ENCODE measurements at places on chromosomes 3 and 15.

DNA sequence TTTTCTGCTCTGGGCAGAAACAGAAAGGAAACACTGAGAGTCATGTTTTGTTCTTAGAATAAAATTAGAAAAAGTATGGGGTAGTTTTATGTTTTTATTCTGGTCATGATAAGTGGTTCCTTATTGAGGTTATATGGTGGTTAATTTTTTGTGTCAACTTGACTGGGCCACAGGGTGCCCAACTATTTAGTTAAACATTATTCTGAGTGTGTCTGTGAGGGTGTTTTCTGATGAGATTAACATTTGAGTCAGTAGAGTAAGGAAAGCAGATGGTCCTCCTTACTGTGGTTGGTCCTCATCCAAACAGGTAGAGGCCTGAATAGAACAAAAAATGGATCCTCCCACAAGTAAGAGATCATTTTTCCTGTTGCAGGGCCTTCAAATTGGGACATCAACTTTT is 98.9 kb downstream of the C3orf38 start:
- DNase-seq: no peak

DNA sequence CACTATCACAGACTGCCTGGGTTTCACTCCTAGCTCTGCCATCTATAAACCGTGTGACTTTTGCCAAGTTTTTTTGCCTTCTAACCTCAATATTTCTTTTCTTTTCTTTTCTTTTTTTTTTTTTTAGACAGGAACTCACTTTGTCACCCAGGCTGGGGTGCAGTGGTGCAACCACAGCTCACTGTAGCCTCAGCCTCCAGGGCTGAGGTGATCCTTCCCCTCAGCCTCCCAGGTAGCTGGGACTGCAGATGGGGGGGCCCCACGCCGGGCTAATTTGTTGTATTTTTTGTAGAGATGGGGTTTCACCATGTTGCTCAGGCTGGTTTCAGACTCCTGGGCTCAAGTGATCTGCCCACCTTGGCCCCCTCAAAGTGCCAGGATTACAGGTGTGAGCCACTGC is 3.2 kb upstream of the ADAM10 start:
- no peak for DNase-seq

GRCh38 chr3:124597273-124597672 is 133.0 kb upstream of the UMPS start:
- DNase-seq: no peak

DNA sequence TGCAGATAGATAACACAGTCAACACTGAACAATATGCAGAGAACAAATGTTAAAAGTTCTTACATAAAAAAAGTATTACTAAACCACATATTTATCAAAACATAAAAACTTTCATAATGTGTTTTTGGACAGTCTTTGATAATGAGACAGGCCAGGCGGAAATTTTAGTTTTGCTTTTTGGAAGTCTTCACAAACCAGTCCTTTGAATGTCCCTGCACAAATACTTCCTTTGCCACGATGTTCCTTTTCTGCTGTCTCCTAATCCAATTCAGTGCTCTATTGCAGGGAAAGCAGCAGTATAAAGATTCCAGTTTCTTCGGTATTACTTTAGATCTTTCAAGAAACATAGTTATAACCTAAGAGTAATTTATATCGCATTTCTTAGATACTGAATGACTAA is 135.9 kb downstream of the TBL1XR1 start:
- DNase-seq: no peak

DNA sequence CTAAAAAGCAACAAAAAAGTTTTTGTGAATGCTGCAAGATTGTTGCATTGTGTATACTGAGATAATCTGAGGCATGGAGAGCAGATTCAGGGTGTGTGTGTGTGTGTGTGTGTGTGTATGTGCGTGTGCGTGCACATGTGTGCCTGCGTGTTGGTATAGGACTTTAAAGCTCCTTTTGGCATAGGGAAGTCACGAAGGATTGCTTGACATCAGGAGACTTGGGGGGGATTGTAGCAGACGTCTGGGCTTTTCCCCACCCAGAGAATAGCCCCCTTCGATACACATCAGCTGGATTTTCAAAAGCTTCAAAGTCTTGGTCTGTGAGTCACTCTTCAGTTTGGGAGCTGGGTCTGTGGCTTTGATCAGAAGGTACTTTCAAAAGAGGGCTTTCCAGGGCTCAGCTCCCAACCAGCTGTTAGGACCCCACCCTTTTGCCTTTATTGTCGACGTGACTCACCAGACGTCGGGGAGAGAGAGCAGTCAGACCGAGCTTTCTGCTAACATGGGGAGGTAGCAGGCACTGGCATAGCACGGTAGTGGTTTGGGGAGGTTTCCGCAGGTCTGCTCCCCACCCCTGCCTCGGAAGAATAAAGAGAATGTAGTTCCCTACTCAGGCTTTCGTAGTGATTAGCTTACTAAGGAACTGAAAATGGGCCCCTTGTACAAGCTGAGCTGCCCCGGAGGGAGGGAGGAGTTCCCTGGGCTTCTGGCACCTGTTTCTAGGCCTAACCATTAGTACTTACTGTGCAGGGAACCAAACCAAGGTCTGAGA is 4.7 kb downstream of the BHLHE40 start:
- DNase-seq: peak; percentile 76

GRCh38 chr3:158790901-158791589 is 10.8 kb upstream of the MFSD1 start:
- peak; percentile 71 for DNase-seq

GRCh38 chr3:73559749-73560148 is 65.0 kb downstream of the PDZRN3 start:
- DNase-seq: no peak

- peak; percentile 40 for DNase-seq
These were observed 817.0 kb downstream of the TUSC7 start for GRCh38 chr3:117526470-117527079.

GRCh38 chr3:54891540-54891897 is 36.3 kb downstream of the LRTM1 start:
- no peak for DNase-seq

- no peak for DNase-seq
These were observed 79.4 kb downstream of the RPLP1 start for GRCh38 chr15:69532066-69532465.

DNA sequence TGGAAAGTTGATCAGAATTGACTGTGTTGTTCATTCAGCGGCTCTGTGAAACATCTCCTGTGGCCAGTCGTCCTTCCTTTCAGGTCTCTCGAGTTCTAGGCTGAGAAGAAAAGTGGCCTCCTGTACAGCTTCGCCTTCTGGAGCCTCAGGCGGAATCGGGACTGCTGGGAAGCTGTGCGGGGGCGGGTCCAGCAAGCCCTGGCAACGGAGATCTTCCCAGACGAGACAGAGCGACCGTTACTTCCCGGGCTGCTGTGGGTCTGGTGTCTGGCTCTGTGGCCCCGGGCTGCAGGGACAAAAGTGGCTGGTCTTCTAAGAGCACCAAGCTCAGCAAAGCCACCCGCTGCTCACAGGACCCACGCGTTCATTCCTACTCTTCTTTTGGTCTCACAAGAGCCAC is 88.6 kb upstream of the CACNA2D3 start:
- no peak for DNase-seq

DNA sequence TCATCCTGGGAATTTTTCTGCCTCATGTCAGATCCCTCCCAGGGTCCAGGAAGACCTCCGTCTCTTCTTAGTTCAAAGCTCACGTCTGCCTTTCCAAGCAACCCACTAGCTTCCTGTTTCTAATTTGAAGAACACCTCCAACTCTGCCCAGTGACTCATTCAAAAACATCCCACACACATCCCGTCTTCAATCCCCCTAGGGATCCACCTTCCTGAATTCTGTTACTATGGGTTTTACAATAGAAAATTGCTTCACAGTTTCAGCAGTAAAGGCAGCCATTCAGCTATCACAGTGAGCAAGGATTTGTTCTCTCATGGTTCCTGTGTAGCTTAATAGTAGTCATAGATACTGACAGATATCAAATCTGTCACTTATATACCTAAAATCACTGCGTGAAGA is 308.3 kb upstream of the CCDC54 start:
- peak; percentile 73 for DNase-seq

- DNase-seq: no peak
These were observed 6.7 kb upstream of the ZFAND6 start for GRCh38 chr15:80052597-80053304.

GRCh38 chr3:58022490-58022889 is 14.3 kb downstream of the FLNB start:
- no peak for DNase-seq

- peak; percentile 95 for DNase-seq
These were observed 175.1 kb upstream of the TSC22D2 start for GRCh38 chr3:150232992-150233451.

DNA sequence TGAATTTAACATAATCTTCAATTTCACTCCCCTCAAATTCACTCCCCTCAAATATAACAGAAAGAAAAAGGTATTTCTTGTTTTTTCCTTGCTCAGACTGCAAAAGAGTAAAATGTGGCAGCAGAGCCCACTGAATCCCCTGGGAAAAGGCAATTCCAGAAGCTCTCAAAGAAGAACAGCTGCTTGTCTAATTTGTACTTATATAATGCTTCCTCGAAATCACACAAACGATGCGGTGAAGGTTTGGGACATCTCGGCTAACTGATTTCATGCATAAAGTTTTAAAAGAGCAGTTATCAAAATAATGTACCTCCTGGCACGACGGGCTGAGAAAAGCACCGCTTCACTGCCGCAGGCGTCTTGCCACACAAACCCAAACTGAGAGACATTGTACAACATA is 10.7 kb downstream of the BDH1 start:
- DNase-seq: no peak

GRCh38 chr3:194058189-194058571 is 77.8 kb upstream of the HES1 start:
- DNase-seq: peak; percentile 60

- DNase-seq: no peak
These were observed 27.6 kb downstream of the ZNF589 start for GRCh38 chr3:48268381-48268935.

GRCh38 chr15:69524814-69525213 is 72.2 kb downstream of the RPLP1 start:
- DNase-seq: no peak

DNA sequence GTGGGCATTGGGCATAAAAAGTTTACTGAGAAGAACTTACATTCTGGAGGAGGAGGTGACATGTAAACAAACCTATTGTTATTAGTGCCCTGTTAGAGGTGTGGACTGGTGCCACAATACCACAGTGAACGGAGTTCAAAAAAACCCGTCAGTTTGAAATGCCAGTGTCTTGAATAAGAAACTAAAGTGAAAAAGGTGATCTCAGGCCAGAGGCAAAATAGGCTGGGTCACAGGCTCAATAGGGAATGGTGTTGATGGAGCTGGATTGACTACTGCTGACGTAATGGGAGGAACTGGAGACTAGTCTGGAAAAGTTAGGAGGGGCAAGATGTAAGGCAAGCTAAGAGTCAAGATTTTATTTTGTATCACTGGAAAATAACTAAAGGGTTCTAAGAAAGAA is 1.6 kb upstream of the DCBLD2 start:
- no peak for DNase-seq

- no peak for DNase-seq
These were observed 320.6 kb downstream of the ARRDC4 start for GRCh38 chr15:98281130-98281529.

- DNase-seq: no peak
These were observed 73.0 kb downstream of the ISG20 start for GRCh38 chr15:88711806-88712205.

GRCh38 chr3:105352976-105353375 is 13.7 kb upstream of the ALCAM start:
- DNase-seq: no peak

- DNase-seq: no peak
These were observed 23.0 kb downstream of the KY start for GRCh38 chr3:134627831-134628230.

GRCh38 chr3:112261742-112262141 is 32.3 kb downstream of the SLC9C1 start:
- no peak for DNase-seq

GRCh38 chr3:98827221-98827920 is 64.2 kb downstream of the ST3GAL6 start:
- DNase-seq: no peak

DNA sequence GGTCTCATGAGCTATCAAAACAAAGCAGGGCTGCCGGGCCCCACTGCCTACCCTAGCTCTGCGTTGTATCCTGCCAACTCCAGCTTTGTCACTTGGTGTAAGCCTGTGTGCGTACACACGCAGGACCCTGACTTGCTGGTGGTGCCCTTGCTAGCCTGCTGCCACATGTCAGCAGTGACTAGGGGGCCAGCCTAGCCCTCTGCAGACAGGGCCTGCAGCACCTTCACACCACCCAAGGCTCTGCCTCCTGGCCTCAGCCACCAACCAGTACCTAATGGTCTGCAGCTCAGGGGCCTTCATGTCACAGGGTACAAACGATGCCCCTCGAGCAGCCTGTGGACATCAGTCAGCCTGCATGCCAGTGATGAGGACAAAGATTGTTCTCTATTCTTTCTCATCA is 30.1 kb upstream of the DUSP7 start:
- DNase-seq: no peak

DNA sequence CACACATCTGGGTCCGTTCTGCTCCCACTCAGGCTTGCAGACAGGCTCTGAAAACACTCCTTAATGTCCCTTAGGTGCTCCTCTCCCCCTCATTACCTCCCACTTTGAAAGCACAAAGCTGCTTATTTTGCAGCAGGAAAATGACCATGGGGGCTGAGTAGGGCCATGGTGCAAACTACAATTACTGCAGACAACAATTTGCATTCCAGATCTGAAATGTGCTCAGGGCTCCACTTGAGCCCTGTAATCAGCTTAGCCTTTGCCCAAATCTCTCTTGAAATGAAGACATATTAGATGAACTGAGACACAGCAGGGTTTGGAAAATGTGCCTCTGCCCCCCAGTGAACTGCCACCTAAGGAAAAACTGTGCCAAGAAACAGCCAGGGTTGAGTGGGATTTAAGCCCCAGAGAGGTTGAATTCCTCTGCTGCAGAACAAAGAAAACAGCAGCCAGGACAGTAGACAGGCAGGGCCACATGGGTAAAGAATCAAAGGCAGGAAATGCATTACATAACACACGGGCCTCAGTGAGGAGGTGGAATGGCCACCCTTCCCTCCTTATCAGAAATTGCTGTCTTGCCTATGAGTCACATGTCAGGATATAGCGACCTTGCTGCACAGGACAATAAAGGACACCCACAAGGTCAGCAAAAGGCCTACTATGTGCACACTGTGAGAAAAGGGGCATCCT is 126.8 kb upstream of the ARHGEF3 start:
- peak; percentile 76 for DNase-seq

DNA sequence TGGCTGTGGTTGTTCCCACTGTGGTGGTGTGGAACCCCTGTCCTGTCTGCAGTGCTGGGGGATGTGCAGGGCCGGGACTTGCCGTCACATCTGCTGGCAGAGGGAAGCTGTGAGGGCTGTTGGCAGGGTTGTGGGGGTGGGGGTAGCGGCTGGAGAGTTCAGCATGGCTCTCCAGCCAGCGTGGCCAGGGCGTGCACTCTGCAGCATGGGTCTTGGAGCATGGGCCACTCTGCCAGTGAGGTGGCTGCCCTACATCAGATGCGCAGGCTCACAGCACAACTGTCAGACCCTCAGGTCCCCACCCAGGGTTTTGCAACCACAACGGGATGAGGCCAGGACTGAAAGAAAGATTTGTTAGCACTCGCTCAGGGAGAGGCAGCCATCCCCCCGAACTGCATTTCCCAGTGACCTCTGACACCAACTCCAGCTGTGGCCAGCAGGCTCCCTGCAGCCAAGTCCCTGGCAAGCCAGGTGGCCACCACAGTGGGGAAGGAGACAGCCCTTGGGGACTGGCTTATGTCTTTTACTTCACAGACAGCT is 237.7 kb upstream of the LYSMD4 start:
- no peak for DNase-seq
